ENCODE measurements at places on chromosomes 2 and 18.

DNA sequence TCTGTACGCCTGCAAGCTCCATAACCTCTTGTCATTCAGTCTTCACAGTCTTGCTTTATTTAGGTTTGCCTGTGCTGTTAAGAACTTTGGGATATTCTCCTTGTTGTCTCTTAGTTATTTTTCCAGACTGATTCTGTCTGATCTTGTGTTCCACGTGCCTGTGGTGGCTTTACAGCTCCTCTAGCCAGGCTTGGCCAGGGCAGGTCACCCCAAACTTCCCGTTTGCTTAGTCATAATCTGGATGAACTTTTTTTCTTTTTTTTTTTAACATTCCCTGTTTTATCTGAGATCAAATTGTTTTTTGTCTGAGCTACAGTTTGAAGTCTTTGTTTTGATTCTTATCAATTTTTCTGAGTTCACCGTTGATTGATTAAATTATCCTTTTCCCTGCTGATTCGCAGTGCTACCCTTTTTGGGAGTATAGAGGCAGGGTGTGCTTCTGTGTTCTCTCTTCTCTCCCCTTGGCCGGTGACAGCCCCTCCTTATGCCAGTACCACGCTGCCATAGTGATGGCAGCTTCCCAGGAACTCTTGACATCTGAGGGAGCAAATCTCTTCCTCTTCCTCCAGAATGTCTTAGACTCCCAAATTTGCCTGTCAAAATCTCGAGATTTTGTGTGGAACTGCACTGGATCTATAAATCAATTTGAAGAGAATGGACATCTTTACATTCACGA is 2.5 kb downstream of the SP100 start:
- DNase-seq: no peak

- no peak for DNase-seq
These were observed 91.3 kb downstream of the MEIS1 start for GRCh38 chr2:66526180-66526579.

DNA sequence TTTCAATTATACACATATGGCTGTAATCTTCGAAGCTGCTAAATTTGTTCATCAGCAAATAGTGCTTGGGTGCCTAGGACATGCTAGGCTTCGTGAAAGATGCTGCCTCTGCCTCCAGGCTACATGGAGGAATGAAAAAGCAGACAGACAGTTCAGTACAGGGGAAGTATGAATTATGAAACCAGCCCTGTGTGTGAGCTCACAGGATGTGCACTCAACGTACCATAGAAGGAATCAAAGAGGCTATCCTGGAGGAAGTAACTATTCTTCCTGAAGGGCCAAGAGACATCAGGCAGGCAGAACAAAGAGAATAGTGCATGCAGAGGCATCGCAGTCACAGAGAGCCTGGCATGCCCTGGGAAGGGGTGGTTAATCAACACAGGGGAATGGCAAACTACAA is 61.4 kb downstream of the DYM start:
- DNase-seq: no peak

- no peak for DNase-seq
These were observed 55.5 kb downstream of the SEPTIN10 start for GRCh38 chr2:109558076-109558882.

DNA sequence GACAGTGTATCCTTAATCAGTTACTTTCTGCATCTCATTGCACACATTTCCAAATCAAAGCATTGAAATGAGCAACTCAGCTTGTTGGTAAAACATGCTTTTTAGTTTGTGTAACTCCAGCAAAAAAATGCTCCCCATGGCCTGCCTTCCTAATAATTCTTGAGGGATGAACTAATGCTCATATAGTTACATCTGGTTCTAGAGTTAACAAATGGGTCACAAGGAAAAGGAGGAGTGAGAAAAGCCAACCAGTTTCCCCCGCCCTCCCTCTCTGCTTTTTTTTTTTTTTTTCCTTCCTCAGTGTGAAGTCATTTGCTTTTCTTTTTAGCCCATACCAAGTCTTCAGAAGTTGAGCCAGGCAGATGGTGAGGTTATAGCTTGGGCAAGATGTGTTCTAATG is 231.7 kb downstream of the MTX2 start:
- no peak for DNase-seq

- DNase-seq: no peak
These were observed 74.3 kb downstream of the SNTG2 start for GRCh38 chr2:1024981-1025380.

DNA sequence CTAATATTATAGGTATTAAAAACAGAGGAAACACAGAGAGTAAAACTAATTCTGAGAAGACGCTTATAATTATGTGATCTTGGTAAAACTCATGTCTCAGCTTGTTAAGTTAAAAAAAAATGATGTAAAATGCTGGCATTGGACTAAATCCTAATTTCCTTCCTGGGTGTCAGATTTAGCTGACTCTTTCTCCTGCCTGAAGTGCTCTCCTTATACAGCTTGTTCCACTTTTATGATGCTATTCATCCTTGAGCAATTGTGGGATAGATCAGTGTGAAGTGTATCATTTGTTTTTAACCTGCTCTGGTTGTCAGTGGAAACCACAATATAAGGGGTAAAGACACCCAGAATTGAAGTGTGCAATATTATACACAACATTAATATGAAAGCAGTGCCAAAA is 84.9 kb downstream of the EFEMP1 start:
- peak; percentile 7 for DNase-seq

- no peak for DNase-seq
These were observed 421.5 kb upstream of the POU3F3 start for GRCh38 chr2:104432401-104432800.

DNA sequence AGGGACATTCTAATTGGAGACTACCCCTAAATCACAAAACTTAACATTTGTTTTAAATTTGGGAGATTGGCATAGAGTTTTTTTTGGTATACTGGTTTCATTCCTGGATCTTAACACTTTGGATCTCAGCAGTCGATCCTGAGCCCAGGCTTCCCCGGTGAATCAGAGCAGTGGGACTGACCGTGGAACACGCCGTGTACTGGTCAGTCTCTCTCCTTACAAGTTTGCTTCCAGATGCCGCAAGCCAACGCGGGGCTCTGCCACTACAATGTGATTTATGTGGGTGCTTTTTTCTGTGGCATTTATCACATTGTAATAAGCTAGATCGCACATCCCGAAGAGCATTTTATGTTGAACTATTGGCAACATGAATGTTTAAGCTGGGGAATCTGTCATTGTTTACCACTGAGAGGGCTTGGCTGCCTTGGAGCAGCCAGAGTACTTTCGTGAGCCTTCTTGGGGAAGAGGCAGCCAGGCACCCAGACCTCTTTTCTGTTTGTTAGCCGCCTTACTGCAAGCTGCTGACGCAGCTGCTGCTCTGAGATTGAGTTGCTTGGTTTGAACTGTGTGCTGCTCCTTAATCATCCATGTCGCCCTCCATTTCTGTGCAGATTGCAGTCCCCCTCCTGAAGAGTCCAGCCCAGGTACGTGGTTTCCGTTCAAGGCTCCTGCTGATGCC is 49.3 kb downstream of the COA5 start:
- DNase-seq: no peak

DNA sequence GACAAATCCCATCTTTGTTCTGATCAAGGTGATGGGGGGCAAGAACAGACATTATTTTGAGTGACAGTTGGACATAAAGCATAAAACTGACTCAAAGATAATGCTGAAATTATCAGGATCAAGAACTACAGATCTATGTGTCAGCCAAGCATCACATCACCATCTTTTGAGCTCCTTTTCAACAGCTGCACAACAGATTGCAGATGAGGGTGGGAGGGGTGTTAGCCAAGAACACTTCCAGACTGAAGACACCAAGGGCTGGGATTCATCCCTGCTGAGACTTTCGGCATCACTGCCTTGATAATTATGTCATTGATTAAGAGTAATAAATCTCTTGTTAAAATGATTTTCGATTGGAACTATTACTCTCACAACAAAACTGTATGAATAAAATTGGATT is 191.5 kb upstream of the NETO1 start:
- DNase-seq: no peak

DNA sequence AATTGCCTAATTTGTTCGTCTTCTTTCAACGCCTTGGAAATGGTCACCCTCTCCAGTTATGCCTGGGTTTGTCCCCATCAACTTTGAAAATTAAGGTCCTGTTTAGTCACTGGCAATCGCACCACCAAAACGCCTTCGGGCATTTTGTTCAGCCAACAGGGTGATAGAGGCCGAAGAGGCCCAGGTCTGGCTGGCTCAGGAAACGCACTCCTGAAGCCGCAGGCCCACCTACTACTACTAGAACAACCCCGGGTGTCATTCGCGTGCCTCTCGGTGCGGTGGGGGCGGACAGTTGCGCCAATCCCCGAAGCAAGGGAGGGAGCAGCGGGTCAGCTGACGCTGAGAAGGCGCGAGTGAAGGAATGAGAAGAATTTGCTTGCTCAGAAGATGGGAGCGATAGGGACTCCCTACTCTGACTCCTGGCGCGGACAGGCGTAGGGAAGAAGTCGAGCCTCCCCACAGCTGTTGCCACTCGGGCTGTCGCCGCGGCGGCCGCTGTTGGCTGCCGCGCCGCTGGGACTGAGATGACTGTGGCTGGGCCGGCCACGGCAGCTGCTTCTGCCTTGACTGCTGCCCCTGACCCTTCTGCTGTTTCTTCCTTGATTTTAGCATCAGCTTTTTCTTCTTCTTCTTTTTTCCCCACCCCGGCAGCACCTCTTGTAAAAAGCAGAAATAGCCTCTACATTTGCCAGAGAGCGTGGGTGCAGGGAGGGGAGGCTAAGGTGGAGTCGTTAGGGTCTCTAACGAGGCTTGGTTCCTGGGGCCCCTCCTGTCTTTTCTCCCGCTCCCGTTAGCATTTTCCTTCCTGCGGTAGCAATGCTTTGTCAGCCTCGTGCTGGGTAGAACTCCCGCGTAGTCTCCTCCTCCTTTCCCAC is 387.6 kb downstream of the FIGN start:
- no peak for DNase-seq

GRCh38 chr2:226963528-226963927 is 127.7 kb downstream of the RHBDD1 start:
- DNase-seq: no peak

- DNase-seq: no peak
These were observed 35.1 kb downstream of the SLC30A6 start for GRCh38 chr2:32200814-32201213.

DNA sequence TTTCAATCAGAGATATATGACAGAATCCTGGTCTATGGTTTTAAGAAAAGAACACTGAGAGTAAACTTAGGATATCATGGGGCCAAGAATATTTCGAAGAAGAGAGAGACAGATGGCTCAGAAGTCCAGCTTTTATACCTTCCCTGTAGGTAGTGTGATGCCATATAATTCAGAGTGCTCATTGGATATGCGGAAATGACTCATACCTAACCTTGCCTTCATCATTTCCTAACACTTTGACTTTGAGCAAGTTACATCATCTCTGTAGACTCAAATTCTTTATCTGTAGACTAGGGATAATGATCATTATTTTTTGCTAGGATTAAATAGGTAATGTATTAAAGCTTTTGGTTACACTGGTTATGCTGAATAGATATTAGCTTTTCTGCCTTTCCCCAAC is 461.6 kb upstream of the CNTNAP5 start:
- no peak for DNase-seq

DNA sequence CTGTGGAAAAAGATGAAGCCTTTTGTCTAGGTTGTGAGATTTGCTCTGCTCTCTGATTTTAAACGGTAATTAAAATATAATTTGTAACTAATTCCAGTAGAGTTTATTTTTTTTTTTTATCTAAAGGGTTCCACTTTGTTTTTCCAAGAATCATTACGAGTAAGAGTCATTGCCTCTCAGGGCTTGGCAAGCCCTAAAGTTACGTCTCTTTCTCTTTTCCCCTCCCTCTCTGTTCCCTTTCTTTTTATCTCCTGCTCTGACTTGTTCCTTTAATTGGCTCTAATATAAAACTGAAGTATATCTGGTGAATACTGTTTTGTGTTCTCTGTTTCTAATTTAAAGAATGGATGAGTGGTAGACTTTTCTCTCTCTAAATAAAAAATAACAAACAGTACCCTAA is 75.8 kb downstream of the CALCRL start:
- no peak for DNase-seq

- DNase-seq: peak; percentile 14
These were observed 507.6 kb upstream of the SPHKAP start for GRCh38 chr2:228689053-228689452.

GRCh38 chr2:1739322-1739957 is 4.9 kb downstream of the PXDN start:
- DNase-seq: no peak

- DNase-seq: peak; percentile 25
These were observed 9.0 kb downstream of the SERTAD2 start for GRCh38 chr2:64644458-64645382.

GRCh38 chr2:224956706-224957105 is 85.6 kb downstream of the DOCK10 start:
- no peak for DNase-seq

DNA sequence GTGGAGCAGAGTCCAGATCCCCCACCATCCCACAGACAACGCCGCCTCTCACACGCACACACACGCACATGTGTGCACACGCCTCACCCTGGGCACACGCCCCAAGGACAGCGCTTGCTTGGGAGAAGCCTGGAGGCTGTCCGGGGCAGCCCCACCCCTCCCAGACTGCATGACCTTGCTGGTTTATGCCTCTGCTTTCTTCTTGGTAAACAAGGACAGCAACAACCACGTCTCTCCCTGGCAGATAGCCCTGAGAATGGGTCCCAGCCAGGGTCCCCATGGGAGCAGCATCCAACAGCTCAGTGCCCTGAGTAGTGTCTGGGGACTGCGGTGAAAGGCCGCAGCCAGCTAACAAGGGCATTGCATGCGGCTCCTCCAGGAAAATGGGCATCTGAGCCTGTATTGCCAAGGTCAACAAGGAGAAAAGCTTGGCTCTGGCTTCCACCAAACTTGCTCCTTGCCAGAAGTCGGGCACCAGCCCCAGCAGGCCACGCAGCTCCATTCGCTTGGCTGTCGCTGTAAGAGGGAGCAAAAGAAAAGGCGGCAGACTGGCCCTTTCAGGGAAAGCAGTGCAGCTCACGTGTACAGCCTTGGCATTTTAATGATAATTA is 234.6 kb downstream of the EIPR1 start:
- DNase-seq: peak; percentile 25

GRCh38 chr2:217085543-217085942 is 225.7 kb upstream of the TNP1 start:
- no peak for DNase-seq

DNA sequence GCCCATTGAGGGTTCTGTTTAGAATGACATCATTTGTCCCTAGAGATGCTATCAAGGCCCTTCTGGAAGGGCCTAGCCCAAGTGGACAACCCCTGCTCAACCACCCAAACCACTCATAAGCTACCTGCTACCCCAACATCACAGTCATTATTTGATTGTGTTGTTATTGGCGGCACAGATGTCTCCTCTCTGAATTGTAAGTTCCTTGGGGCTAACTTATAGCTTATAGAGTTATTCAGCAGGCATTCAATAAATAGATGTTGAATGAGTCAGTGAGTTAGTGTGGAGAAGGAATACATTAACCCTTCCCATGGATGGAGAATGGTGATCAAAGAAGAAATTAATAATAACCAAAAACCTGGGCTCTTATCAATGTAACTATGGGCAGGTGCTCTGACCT is 80.0 kb downstream of the ACAA2 start:
- DNase-seq: no peak

- no peak for DNase-seq
These were observed 42.5 kb downstream of the DCDC2C start for GRCh38 chr2:3745920-3746319.

- no peak for DNase-seq
These were observed 63.5 kb downstream of the CYB5A start for GRCh38 chr18:74228312-74228711.

- no peak for DNase-seq
These were observed 77.3 kb downstream of the TCF7L1 start for GRCh38 chr2:85210511-85210910.
